GM23248 (cell line): ENCODE measurements at places on chromosomes 2 and 18. TPM values are rescaled to one million over a fixed set of nuclear protein-coding genes. Genes with fewer than 3 reads are reported as not detected.

- H3K27me3 ChIP-seq = peaks cover 53% of the 10 kb centered on the region
- no peaks in the 10 kb centered on the region for H3K36me3 ChIP-seq
- DNase-seq = no peak
- no peaks in the 10 kb centered on the region for H3K4me1 ChIP-seq
- no peak overlapping the region for H3K27ac ChIP-seq
- H3K4me3 ChIP-seq = no peak overlapping the region
These were observed 791 bp upstream of the CYRIA start for GRCh38 chr2:16666449-16666801.

GRCh38 chr2:61707984-61708852, 145.6 kb downstream of the FAM161A start:
- DNase-seq = peak; percentile 40
- H3K36me3 ChIP-seq = no peaks in the 10 kb centered on the region
- no peaks in the 10 kb centered on the region for H3K4me1 ChIP-seq
- H3K27me3 ChIP-seq = no peaks in the 10 kb centered on the region

Gene TSPYL6
- not detected in 2 replicates for polyA plus RNA-seq

- no peak for DNase-seq
- no peak overlapping the region for H3K4me3 ChIP-seq
- H3K27me3 ChIP-seq = peaks cover 11% of the 10 kb centered on the region
- H3K4me1 ChIP-seq = no peaks in the 10 kb centered on the region
- H3K27ac ChIP-seq = no peak overlapping the region
These were observed 12.8 kb upstream of the ZNF521 start for GRCh38 chr18:25364732-25365131.

DNA sequence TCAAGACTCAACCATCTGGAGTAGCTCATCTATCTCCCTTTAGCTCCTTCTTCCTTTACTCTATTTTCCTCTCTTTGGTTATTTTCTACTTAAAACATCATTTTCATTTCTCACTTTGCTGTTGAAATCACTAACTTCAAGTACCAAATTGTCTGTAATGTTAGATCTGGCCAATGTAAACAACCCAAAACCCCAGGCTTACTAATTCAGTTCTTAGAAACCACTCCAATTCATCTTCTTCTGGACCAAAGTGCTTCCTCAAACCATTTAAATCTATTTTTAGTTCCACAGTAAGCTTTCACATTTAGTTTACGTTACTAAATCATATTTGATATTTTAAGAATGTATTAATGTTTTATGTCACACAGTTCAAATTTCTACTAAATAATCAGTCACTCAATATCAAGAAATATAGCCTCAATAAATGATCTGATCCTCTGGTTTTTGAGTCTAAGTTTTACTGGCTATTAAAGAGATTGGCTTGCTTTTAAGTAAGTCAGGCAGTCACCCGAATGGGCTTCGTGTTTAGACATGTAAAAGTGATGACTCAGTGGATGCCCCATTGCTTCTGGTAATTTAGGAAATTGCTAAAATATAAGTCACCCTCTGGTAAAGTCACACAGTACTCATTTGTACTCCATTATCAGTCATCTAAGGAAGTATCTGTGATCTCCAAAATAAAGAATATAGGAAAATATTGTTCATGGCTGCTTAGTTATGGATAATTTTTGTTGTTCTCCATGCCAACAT, 527.2 kb upstream of the SOX11 start:
- DNase-seq = peak; percentile 46
- H3K4me1 ChIP-seq = no peaks in the 10 kb centered on the region
- H3K27ac ChIP-seq = no peak overlapping the region; the same call in 1 of the 2 replicates
- no peaks in the 10 kb centered on the region for H3K27me3 ChIP-seq
- H3K4me3 ChIP-seq = no peak overlapping the region

Gene TIMM21
- 88.0 and 91.6 TPM in 2 replicates for polyA plus RNA-seq

Gene VWA3B
- not detected in 2 replicates for polyA plus RNA-seq

Gene LYPD1
- 0.43 and 0.51 TPM in 2 replicates for polyA plus RNA-seq

DNA sequence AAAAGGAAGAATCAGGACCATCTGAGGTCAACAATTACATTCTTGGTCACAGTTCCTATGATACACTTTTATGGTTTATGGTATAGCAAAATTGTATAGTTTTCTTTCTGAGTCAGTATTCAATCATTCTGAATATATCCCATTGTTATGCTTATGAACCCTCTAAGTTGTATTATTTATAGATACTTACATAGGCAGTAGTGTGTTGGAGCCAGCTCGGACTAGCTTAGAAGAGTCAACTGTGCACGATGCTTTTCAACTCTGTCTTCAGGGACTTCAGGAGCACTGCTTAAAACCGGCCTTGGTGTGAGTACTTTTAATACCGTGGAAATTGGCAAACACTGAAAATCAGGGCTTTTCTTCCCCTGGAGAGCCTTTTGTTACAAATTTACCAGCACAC, 215.7 kb downstream of the IKZF2 start:
- no peak overlapping the region for H3K4me3 ChIP-seq
- no peaks in the 10 kb centered on the region for H3K36me3 ChIP-seq
- H3K27me3 ChIP-seq = no peaks in the 10 kb centered on the region
- no peak for DNase-seq
- no peak overlapping the region for H3K27ac ChIP-seq
- H3K4me1 ChIP-seq = no peaks in the 10 kb centered on the region
